AG04450 (cell line): ENCODE measurements at places on chromosomes 1 and 21.

GRCh38 chr1:26469558-26469957 is 2.7 kb upstream of the HMGN2 start:
- DNase-seq: no peak

DNA sequence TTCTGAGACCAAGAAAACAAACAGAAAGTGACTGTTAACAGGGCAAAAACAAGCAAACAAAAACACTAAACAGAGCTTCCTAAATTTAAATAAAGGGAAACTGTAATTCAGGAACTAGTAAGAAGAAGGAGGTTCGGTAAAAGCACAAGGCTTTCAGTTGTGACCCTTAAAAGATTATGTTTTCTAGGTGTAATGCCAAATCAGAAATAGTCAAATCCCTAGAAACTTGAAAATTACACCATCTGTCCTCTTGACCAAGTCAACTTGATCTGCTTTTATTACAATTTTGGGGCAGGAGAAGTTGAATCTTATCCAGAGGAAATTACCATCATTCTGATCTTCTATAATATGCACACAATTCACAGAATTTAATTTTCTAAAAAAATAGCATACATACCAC is 754.0 kb upstream of the ADGRL4 start:
- DNase-seq: no peak

DNA sequence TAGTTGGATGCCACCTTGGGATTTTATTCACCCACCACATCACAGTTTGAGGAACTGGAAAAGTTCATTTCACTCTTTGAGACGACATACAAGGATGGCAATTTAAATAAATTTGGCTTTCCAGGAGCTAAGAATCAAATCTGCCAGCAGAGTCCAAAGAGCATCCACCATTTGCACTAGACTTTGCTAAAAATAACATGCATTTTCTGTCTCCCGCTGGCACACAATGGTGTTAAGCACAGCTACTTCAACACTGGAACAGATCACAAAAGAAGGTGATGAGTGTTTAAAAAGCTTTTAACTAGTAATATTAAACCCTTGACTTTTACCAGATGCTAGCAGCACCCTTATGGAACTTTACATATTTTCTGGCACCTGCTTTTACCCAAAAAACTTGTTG is 44.6 kb downstream of the MAEL start:
- no peak for DNase-seq

DNA sequence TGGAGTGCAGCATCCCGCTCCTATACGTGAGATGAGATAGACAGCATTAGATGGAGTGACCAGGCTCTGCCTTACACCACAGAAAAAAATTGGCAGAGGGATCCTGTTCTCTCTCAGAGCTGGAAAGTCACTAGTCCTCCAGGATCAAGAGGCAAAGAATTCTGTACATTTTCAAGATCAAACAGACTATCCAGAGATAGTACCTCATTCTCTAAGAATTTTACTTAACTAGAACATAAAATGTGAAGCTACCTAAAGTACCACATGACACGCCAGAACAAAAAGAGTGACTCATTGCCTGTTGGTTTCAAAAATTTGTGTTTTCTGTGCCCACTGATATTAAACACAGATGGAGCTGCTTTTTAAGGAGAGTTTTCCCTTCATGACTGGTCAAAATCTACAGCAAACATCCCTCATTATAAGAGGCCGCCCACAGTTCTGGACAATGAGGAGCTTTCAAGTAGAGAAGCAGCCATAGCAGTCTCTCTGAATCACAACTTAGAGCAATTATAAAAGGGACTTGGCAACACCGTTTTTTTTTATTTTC is 32.3 kb downstream of the CD160 start:
- peak; percentile 83 for DNase-seq

DNA sequence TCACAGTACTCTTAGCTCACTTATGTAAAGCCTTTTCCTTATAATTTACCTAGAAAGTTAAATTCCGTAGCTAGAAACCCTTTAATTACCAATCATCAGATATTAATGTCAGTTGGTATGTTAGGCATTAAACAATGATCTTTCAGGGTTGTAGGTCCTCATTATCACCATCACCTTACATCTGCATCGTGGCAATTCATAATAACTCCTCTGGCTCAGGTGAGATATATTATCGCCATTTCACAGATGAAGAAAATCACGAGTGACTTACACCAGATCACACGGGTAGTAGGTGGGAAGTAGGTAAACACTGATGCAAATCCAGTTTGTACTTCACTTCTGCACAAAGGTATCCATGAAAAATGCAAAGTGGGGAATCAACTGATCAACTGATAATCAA is 639 bp downstream of the NUP133 start:
- no peak for DNase-seq

GRCh38 chr1:156524481-156524869 is 23.9 kb upstream of the MEF2D start:
- no peak for DNase-seq

DNA sequence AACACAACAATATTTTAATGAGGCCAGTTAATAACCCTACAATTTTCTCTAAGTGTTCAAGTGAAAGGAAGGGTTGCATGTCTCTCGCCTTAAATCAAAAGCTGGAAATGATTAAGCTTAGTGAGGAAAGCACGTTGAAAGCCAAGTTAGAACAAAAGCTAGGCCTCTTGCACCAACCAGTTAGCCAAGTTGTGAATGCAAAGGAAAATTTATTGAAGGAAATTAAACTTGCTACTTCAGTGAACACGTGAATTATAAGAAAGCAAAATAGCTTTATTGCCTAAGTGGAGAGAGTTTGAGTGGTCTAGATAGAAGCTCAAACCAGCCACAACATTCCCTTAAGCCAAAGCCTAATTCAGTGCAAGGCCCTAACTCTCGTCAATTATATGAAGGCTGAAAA is 135.6 kb downstream of the DUSP10 start:
- DNase-seq: no peak

DNA sequence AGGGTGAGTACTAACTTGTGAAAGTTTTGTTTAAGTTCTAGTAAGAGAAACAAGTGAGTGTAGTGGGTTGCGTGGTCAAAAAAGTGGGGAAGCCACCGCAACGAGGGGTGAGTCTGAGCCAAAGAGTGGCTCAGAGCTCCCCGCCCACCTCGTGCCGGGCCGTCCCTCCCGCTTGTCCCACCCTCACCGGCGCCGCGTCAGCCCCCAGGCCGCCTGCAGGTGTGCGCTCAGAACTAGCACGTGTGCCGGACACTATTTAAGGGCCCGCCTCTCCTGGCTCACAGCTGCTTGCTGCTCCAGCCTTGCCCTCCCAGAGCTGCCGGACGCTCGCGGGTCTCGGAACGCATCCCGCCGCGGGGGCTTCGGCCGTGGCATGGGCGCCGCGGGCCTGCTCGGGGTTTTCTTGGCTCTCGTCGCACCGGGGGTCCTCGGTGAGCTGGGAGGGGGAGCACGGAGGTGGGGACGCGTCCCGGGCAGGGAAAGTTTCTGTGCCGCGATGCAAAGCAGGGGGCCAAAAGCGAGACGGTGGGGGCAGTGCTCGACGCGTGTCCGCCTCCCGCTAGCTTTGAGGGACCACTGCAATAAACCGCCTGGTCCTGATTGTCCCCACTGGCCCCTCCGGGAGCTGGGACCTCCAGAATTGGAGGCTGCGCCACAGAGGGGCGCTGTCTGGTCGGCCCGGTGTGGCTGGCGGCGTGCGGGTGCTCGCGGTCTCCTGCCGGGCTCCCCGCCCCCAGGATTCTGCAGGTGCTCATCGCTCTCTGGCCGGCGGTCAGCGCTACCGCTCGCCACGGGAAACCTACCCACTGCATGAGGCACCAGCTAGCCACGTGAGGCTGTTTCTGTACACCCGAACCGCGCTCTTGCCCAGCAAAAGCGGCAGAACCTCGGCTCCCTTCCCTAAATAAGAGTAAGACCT is at the start of gene CR2:
CR2 (plus strand) TSS at position 283 of the 919 bp plus-strand sequence; CDS start at position 374, 91 bp downstream.
- no peak for DNase-seq

GRCh38 chr1:9558946-9559545 is 19.8 kb downstream of the SLC25A33 start:
- DNase-seq: no peak

GRCh38 chr21:42262831-42263231 is 43.9 kb downstream of the ABCG1 start:
- DNase-seq: no peak

DNA sequence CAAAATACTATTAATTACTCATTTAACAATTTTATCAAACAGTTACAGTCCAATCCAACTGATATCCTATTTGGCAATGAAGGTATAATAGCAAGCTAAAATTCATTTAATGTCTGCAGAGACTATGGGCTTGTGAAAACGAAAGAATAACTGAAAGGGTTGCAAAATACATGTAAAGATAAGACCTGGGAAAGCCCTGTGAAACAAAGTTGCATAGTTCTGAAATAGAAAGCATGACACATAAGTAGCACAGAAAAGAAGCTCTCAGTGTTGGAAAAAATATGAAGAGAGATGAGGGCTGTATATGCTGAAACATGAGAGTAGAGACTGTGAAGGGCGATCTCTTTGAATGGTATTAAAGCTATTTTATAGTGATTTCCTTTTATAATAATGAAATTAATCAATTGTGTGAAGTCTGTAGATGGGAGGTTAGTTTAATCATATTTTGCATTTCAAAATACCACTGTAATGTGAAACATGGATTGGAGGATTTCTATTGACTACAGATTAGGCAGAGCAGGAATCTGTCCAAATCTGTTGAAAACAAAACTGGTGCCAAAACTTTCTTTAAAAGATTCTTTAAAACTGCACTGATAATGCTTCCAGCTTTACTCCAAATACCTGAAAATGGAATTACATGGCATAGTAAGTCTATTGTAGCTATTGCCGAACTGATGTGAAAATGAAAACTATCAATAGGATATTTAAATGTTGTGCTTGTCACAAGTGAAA is 1518.9 kb upstream of the B3GALT2 start:
- no peak for DNase-seq

GRCh38 chr1:199399996-199400724 is 627.4 kb upstream of the NR5A2 start:
- no peak for DNase-seq

GRCh38 chr1:59015708-59016107 is 231.9 kb upstream of the JUN start:
- peak; percentile 49 for DNase-seq

GRCh38 chr21:45991606-45992300 is 10.2 kb downstream of the COL6A1 start:
- no peak for DNase-seq

GRCh38 chr1:245304698-245305097 is 149.9 kb downstream of the KIF26B start:
- DNase-seq: no peak

DNA sequence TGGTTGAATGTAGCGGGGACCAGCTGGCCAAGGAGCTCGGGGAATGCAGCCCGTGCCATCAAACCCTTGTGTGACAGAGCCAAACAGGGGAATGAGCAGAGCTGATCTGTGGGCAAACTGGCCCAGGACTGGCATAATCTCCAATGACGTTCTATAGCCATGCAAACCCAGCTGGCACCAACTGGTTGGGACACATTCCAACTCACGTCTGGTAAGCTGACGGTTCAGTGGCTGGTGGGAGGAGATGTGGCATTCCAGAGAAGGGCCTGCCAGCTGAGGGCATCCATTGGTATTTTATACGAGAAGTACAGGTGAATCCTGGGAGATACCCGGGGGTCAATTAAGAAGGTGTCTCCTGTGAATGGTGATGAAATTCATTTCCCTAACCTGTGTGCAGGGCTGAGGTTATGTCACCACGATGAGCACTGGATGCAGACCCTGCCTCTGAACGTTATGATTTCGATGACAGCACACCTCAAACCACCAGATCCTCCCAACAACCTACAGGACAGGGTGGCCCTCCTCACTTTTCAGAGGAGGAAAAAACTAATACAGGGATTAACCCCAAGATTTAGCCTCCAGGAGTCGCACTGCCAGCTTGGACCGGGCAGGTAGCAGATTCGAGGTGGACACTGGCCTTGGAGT is 39.0 kb upstream of the RUNX3 start:
- no peak for DNase-seq
